ENCODE measurements at places on chromosomes 6 and 20.
A peak's percentile ranks its signal among the peaks of the same experiment; 100 is the strongest.

DNA sequence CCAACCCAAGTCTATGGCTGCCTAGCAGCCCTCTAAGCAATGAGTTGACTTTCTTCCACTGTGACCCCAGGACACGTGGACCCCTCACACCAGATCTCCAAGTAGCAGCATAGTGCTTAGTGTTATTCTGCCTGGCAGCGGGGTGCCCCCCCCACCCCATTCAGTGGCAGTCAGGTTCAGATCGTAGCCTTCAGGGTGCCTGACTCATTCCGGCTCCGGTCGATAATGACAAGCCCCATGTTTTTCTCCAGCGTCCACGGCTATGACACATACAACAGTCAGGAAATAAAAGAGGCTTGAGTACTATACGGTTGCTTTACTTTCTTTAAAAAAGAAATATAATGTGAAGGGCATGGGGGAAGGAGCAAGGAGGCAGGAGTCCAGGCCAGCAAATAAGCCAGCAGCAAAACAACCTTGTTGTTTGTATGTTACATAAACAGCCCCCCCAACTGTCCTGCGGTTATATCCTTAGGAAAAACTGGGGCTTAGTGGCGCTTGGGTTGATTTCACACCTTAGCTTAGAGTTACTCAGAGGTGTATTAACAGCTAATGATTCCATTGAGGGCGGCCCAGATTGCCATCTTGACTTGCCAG, 23.1 kb downstream of the GNAS start:
- no peak for DNase-seq

DNA sequence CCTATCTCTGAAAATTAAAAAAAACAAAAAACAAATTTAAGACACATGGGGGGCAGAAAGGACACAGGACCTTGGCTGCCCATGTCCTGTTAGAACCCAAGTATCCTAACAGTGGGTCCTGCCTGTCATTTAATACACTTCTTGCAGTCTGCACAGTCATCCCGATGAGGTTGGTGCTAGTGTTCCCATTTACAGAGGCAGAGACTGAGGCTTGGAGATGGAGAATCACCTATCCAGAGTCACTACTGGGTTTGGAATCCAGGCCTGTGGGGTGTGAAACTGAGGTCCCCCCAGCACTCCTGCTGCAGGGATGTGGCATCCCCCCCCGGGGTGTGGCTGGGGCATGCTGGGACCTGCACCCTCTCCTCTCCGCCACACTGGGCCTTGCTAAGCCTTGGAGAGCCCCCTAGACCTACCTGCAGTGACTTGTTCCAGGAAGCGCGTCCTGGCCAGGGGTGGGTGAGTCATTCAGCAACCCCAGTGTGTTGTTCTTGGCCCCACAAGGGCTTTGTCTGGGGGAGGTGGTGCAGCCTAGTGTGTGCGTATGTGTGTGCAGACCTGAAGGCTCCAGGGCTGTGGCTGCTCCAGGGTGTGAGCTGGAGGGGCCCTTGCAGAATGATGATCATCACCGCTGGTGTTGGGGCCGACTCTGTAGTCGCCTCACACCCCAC, 49.7 kb downstream of the BCAS4 start:
- no peak for DNase-seq

GRCh38 chr20:61736751-61737310, 328.9 kb downstream of the TAF4 start:
- peak; percentile 46 for DNase-seq

DNA sequence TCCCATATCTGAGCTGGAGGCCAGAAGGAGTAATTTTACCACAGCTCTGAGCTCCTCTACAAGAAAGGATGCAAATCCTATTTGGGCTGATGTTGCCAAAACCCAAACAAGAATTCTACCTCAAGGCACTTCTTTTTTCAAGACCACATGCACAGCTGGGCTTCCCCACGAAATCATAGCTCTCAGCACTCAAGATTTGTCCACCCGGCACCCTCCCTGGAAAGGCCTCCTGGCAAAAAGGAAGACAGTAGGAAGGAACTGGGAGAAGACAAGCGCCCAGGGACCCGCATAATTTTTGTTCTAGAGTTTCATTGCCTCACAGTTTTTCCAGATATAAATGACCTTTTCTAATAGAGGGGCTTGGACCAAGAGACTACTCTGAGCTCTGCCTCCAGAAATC, 90.5 kb downstream of the BANF2 start:
- DNase-seq, result no peak

- DNase-seq, result no peak
These were observed 8.5 kb downstream of the ISM1 start for GRCh38 chr20:13229538-13229937.

- DNase-seq, result no peak
These were observed 160.6 kb downstream of the SMOC2 start for GRCh38 chr6:168601546-168601945.

DNA sequence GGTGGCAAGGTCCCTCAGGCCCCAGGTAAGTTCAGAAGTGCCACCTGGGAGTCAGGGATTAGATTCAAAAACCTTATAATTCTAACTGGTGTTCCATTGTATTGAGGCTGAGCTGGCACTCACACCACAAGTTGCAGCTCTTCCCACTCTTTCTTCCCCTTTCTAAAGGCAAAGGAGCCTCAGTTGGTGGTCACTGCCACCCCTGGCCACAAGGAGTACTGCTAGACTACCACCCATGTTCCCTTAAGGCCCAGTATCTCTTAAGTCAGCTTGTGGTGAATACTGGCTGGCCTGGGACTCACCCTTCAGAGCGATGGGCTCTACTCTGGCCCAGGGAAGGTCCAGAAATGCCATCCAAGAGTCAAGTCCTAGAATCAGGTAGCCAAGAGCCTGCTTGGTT, 421.1 kb upstream of the KHDRBS2 start:
- DNase-seq, result no peak

DNA sequence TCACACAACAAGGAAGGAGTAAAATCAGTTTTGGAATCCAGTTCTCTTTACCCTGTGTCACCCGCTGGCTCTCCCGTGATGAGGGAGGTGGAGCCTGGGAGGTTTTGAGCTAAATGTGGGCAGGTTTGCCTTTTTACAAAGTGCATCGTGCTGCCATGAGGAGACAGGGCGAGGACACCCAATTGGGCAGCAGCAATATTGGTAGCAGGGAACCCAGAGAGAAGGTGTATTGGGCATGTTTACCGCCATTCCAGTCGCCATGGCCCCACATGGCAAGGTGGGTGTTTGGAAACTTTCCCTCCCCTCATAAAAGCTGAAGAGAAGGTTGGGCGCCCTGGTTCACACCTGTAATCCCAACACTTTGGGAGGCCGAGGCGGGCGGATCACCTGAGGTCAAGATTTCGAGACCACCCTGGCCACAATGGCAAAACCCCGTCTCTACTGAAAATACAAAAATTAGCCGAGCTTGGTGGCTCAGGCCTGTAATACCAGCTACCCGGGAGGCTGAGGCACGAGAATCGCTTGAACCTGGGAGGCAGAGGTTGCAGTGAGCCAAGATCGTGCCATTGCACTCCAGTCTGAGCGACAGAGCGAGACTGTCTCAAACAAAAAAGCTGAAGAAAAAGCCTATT, 3.5 kb upstream of the UBE2V1 start:
- no peak for DNase-seq

- DNase-seq, result no peak
These were observed 12.9 kb upstream of the SLC22A7 start for GRCh38 chr6:43284991-43285781.

GRCh38 chr6:129490521-129491255, 219.3 kb downstream of the ARHGAP18 start:
- no peak for DNase-seq

GRCh38 chr6:79081663-79082062, 3.6 kb upstream of the PHIP start:
- no peak for DNase-seq

DNA sequence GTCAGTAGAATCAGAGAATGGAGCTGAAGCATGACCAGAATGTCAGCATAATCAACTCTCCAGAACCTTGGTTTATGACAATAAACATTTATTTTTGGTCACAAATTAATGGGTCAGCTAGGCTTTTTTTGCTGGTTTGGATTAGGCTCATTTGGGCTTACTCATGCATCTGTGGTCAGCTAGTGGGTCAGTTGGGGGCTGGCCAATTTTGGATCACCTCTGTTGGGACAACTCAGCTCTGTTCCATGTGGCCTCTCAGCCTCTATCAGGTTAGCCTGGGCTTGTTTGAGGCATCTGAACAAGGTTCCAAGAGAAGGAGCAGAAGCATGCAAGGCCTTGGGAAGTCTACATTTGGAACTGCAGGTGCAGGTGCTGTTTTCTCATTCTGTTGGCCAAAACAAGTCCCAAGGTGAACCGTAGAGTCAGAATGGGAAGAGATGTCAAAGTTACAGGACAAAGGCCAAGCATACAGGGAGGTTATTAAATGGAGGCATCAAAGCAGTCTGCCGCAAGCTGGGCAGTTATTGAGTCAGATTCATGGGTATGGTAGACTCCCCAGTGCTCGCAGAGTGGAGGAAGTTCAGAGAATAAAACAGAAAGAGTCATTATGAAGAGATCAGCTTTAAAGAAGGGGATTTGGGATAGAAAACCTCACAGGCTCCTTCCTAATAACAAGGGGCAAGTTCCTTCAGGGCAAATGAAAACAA, 173.0 kb downstream of the PLCB4 start:
- no peak for DNase-seq

DNA sequence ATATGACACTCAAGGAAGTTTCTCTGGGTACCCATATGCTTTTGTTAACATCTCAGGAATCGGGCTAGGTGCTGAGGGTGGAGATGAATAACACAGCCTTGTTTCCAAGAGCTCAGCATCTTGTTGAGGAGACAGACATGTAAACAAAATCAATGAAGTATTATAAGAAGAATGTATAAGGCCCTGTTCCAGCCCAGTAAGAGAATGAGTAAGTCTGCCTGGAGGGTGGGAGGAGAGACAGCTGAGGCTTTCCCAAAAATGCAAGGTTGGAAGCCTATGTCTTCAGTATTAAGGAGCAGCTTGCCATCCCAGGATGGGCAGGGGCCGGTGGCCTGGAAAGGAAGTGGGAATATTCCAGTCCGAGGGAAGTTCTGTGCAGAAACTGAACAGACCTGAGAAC, 615.3 kb upstream of the BTBD3 start:
- DNase-seq, result no peak

DNA sequence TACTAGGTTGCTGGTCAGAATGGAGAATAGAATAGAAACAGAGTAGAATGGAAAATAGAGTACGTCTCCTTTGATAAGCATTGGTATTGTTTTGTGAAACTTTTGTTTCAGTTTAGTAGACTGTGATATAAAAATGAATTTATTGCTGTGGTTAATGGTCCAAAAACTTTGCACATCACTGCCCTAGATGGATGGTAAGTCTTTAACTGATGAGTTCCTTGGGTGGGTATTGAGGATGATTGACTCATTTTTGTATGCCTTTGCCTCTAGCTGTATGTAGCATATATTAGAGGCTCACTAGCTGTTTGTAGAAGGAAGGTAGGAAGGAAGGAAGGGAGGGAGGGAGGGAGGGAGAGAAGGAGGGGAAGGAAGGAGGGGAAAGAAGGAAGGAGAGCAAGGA, 48.3 kb downstream of the ZDHHC14 start:
- no peak for DNase-seq

DNA sequence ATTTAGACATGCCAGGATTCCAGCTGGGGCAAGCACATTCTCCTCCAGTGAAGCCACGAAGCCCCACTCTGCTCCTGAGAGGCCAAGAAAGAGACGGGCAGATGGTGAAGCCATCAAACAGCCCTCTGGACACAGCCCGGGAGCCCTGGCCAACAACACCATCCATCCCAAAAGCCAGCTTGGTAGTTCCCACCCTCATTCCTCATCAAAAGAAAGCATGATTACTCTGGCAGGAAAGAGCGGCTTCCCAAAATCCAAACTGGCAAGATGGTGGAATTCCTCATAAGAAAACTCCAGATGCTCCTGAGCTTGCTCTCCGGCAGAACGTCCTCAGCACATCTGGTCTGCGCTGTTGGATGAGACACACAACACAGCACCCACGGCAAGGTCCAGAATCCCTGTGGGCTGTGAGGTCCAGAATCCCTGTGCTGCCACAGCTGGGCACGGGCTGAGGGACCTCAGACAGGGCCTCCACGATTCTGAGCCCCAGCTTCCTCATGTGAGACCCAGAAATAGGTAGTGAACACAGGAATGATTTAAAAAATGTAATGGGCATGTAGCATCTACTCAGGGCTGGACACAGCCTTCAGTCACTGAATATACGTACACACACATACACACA, 52.6 kb downstream of the THBS2 start:
- no peak for DNase-seq

- no peak for DNase-seq
These were observed 132.2 kb downstream of the GPX5 start for GRCh38 chr6:28657769-28658465.

- no peak for DNase-seq
These were observed 77.2 kb downstream of the UTRN start for GRCh38 chr6:144362042-144363018.

DNA sequence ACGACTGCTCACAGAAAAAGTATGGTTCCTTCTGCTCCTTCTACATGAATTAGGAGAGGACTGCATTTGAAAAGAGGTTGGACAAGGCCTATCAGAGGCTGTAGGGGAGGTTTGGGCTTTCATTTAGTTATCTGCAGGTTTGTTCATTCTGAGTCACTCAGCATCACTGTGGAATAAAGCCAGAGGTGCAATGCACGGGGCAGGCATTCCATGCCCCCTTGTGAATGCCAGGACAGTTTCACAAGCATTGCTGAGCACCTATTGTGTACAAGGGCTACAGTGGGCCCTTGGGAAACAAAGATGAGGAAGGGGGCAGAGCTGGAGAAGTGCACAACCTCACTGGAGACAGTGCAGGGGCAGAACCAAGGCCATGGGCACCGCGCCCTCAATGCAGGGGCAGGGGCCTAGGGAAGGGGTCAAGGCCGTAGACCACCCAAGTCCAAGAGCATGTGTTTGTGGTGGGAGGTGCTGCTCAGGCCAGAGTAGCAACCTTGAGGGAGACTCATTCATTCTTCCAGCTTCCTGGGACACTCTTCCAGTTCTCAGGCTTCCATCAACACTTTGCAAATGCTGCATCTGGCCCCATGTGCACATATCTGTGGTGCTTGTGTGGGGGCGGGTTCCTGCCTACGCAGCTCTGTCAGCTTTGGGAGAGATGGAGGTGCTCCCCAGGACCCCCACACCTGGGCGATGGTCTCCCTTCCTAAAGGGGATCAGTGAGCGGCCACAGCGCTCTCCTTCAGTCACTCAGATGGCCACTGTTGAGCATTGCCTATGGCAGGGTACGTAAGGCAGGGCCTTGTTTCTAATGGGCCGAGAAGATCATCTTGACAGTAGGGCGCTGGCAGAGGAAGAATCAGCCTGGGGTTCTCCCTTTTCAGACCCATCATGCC, 204.5 kb downstream of the SYNDIG1 start:
- DNase-seq, result peak; percentile 48
